ENCODE measurements at places on chromosomes 16 and 17. TPM values are rescaled to one million over a fixed set of nuclear protein-coding genes. Genes with fewer than 3 reads are reported as not detected.

- no peak overlapping the region for H3K4me3 ChIP-seq
- peaks cover 2% of the 10 kb centered on the region for H3K4me1 ChIP-seq
- H3K27me3 ChIP-seq, result no peaks in the 10 kb centered on the region
- peaks cover 13% of the 10 kb centered on the region for H3K36me3 ChIP-seq
- H3K27ac ChIP-seq, result no peak overlapping the region
Measured at GRCh38 chr16:88030498-88030897, 79.3 kb downstream of the BANP start.

- no peaks in the 10 kb centered on the region for H3K36me3 ChIP-seq
- H3K27me3 ChIP-seq, result no peaks in the 10 kb centered on the region
- no peak for DNase-seq
- H3K4me3 ChIP-seq, result no peak overlapping the region
- peaks cover 8% of the 10 kb centered on the region for H3K4me1 ChIP-seq
- H3K27ac ChIP-seq, result no peak overlapping the region
Measured at GRCh38 chr16:1272453-1273198, 16.8 kb downstream of the TPSD1 start.

DNA sequence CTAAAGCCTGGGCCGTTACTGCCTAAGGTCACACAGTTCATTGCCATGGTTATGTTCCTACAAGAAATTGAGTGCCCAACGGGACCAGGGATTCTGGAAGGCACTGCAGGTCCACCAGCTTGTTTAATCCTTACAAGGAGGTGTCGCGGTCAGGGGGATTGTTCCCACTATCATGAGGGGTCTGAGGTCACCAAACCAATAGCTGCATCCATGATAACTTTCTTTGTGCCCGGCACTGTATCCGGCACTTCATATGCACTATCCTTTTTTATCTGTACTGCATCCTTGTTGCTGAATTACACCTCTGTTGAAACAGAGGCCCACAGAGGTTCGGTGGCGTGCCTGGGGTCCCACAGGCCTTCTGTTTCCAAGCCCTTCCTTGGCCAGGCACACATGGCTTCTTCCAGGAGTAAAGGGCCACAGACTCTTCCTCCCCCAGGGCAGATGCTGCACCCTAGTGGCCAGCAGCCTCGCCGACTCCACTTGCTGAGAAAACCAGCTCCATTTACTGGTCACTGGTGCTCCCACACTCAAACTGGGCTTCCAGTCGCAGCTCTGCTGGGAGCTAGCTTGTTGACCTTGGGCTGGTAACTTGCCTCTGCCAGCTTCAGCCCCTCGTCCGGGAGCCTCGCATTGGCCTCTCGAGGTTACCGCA, 82.0 kb upstream of the PLCG2 start:
- no peaks in the 10 kb centered on the region for H3K27me3 ChIP-seq
- peak overlapping the region; percentile 28 for H3K27ac ChIP-seq

DNA sequence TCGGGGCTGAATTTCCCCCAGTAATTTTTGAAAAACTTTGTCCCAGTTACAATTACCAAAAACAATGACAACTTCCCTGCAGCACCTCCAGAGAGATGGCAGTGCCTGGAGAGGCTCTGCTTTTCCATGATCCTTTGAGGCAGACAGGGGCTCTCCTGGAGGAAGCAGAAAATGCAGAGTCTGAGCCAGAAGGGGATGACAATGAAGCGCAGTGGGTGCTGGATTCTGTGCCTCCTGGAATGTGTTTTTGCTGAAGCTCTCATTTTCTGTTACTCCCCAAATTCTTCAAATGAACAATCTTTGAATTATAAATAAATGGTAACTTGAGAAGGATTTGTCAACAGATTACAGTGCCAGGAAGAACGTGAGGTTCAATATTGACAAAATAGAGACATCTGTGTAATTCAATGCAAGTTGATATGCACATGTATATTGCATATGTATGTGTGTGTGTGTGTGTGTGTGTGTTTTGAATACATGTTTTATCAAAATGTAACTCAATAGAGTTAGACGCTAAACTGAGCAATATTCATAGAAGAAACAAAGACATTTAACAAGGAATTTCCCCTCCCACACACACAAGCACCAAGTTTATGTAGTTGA, 9.7 kb upstream of the RUSF1 start:
- DNase-seq, result no peak
- H3K4me1 ChIP-seq, result no peaks in the 10 kb centered on the region
- H3K27me3 ChIP-seq, result no peaks in the 10 kb centered on the region
- no peak overlapping the region for H3K4me3 ChIP-seq
- H3K36me3 ChIP-seq, result no peaks in the 10 kb centered on the region
- H3K27ac ChIP-seq, result no peak overlapping the region

DNA sequence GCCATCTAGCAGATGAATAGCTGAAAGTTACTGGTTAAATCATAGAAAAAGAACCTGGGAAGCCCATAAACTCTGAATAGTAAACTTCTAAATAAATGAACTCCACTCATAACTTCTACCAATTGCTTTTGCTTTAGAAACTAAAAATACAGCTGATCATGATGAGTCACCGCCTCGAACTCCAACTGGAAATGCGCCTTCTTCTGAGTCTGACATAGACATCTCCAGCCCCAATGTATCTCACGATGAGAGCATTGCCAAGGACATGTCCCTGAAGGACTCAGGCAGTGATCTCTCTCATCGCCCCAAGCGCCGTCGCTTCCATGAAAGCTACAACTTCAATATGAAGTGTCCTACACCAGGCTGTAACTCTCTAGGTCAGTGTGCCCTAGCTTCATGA, 9.7 kb downstream of the KAT7 start:
- H3K27ac ChIP-seq, result peak overlapping the region; percentile 3
- H3K4me1 ChIP-seq, result peaks cover 43% of the 10 kb centered on the region
- no peak for DNase-seq
- no peaks in the 10 kb centered on the region for H3K36me3 ChIP-seq
- H3K27me3 ChIP-seq, result no peaks in the 10 kb centered on the region
- H3K4me3 ChIP-seq, result no peak overlapping the region

- H3K27me3 ChIP-seq, result no peaks in the 10 kb centered on the region
- no peak for DNase-seq
- H3K36me3 ChIP-seq, result no peaks in the 10 kb centered on the region
- no peak overlapping the region for H3K4me3 ChIP-seq
- no peaks in the 10 kb centered on the region for H3K4me1 ChIP-seq
Measured at GRCh38 chr17:78583091-78583490, 5.9 kb upstream of the DNAH17 start.

The HOXB9 gene
- not detected for total RNA-seq

GRCh38 chr17:35210741-35211140, 16.5 kb upstream of the SLC35G3 start:
- no peak for DNase-seq
- H3K36me3 ChIP-seq, result no peaks in the 10 kb centered on the region
- H3K4me1 ChIP-seq, result peaks cover 6% of the 10 kb centered on the region
- no peak overlapping the region for H3K4me3 ChIP-seq

DNA sequence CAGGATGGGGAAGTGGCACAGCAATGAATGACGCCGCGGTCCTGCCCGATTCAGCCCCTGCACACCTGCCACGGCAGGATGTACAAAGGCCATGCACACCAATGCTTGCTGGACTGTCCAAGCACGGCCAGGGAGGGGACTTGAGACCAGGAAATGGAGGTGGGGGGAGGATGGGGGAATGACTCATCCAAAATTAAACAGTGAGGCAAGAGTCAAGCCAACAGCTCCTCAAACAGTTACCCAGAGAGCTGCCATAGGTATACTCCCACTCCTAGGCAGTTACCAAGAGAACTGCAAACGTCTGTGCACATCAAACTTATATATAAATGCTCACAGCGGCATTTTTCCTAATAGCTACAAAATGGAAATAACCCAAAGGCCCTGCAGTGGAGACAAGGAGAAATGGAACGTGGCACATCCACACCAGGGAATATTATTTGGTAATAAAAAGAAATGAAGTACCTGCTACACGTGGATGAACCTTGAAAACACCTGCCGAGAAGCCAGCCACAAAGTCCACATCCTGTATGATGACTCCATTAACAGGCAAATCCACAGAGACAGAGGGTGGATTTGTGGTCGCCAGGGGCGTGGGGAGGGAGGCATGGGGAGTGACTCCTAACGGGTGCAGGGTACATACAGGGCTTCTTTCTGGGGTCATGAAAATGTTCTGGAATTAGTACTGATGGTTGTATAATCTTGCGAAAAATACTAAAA, 54.1 kb downstream of the VAC14 start:
- peaks cover 6% of the 10 kb centered on the region for H3K36me3 ChIP-seq
- no peak overlapping the region for H3K4me3 ChIP-seq
- peaks cover 70% of the 10 kb centered on the region for H3K4me1 ChIP-seq
- peak overlapping the region; percentile 81 for H3K27ac ChIP-seq
- no peaks in the 10 kb centered on the region for H3K27me3 ChIP-seq

- no peaks in the 10 kb centered on the region for H3K36me3 ChIP-seq
- no peak overlapping the region for H3K4me3 ChIP-seq
- no peaks in the 10 kb centered on the region for H3K4me1 ChIP-seq
- H3K27ac ChIP-seq, result no peak overlapping the region
Measured at GRCh38 chr16:14608111-14608566, 21.9 kb downstream of the PARN start.

The TBC1D3E gene
- not detected for total RNA-seq

DNA sequence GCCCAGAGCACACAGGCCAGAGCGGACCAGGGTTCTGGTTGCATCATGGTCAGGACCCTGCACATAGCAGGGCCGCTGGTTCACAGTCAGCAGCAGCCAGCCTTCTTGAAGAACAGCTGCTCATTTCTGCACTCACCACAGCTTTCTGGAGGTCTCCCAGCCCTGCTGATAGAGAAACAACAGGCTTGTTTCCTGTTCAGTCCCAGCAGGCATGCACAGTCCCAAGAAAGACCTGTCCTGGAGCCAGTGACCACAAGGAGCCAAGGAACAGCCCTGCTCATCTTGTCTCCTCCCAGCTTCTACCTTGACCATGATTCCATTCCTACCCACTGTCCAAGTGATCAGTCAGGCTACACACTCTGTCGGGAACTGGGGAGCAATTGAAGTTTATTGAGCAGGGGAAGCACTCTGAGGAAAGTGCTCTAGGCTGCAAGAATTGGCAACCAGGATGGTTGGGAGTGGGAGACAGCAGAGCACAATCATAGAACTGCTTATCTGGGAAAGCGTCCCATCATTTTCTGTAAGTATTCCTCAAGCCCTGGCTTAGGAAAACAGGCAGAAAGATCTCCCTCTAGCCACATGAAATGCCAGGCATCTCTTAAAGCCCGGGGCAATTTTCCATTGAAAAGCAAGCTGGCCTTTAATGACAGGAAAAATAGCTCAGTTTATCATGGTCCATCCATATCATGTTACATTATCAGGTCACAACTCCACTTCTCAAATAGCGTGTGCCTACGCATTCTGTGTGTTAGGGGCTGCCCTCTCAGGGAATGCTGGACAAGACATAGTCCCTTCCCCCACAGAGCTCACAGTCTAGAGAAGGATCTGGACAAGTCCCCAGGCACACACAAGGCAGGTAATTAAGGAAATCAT, 155.4 kb upstream of the FOXF1 start:
- no peaks in the 10 kb centered on the region for H3K4me1 ChIP-seq
- H3K4me3 ChIP-seq, result no peak overlapping the region
- H3K36me3 ChIP-seq, result no peaks in the 10 kb centered on the region
- DNase-seq, result no peak

- H3K4me1 ChIP-seq, result peaks cover 4% of the 10 kb centered on the region
- no peaks in the 10 kb centered on the region for H3K27me3 ChIP-seq
- H3K4me3 ChIP-seq, result no peak overlapping the region
Measured at GRCh38 chr16:49497466-49497865, 123.9 kb downstream of the C16orf78 start.

The NBR1 gene
- 58.9 TPM for total RNA-seq

GRCh38 chr16:677316-678190, 2.1 kb downstream of the RHBDL1 start:
- H3K27me3 ChIP-seq, result no peaks in the 10 kb centered on the region
- no peak overlapping the region for H3K27ac ChIP-seq
- DNase-seq, result no peak
- H3K36me3 ChIP-seq, result peaks cover 21% of the 10 kb centered on the region
- no peak overlapping the region for H3K4me3 ChIP-seq

GRCh38 chr16:79062821-79063220, 537.7 kb downstream of the MAF start:
- H3K4me3 ChIP-seq, result no peak overlapping the region
- H3K27me3 ChIP-seq, result no peaks in the 10 kb centered on the region
- no peak overlapping the region for H3K27ac ChIP-seq

- no peak overlapping the region for H3K4me3 ChIP-seq
- H3K27ac ChIP-seq, result no peak overlapping the region
- no peak for DNase-seq
- H3K36me3 ChIP-seq, result no peaks in the 10 kb centered on the region
- H3K27me3 ChIP-seq, result no peaks in the 10 kb centered on the region
Measured at GRCh38 chr17:31802502-31802901, 56.5 kb downstream of the COPRS start.

- H3K27ac ChIP-seq, result no peak overlapping the region
- no peak for DNase-seq
- no peak overlapping the region for H3K4me3 ChIP-seq
- H3K4me1 ChIP-seq, result peaks cover 24% of the 10 kb centered on the region
Measured at GRCh38 chr16:30060346-30060745, 5.2 kb upstream of the ALDOA start.

GRCh38 chr17:309361-309888, 43.2 kb downstream of the RPH3AL start:
- no peak overlapping the region for H3K4me3 ChIP-seq
- DNase-seq, result no peak
- peaks cover 11% of the 10 kb centered on the region for H3K4me1 ChIP-seq

- no peaks in the 10 kb centered on the region for H3K27me3 ChIP-seq
- H3K27ac ChIP-seq, result no peak overlapping the region
- DNase-seq, result no peak
Measured at GRCh38 chr17:46200197-46200596, 7.0 kb upstream of the KANSL1 start.

The CCL1 gene
- total RNA-seq, result not detected

DNA sequence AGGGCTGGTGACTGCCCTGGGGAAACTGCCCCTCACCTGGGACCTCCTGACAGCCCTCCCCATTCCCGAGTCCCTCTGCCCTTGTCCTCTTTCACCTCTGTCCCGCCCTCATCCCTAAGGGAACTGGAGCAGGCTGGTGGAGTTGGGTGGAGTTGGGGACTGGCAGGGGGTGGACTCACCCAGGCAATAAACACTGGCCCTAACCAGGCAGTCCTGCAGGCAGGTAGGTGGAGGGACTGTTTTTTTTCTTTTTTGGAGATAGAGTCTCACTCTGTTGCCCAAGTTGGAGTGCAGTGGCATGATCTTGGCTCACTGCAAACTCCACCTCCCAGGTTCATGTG, 11.7 kb downstream of the GCGR start:
- no peak for DNase-seq
- H3K36me3 ChIP-seq, result no peaks in the 10 kb centered on the region
- H3K4me3 ChIP-seq, result no peak overlapping the region
- H3K27me3 ChIP-seq, result no peaks in the 10 kb centered on the region
- no peaks in the 10 kb centered on the region for H3K4me1 ChIP-seq
- H3K27ac ChIP-seq, result no peak overlapping the region

GRCh38 chr17:48728232-48729231, at the start of gene HOXB13:
HOXB13 (minus strand) TSS chr17:48728750; CDS start chr17:48728593, 157 bp downstream.
- peaks cover 41% of the 10 kb centered on the region for H3K4me1 ChIP-seq
- peak within 1 kb of the TSS; percentile 82 for H3K27ac ChIP-seq
- peak within 1 kb of the TSS; percentile 38 for H3K4me3 ChIP-seq
- no peaks in the 10 kb centered on the region for H3K36me3 ChIP-seq
- no peak for DNase-seq

- no peaks in the 10 kb centered on the region for H3K36me3 ChIP-seq
- peak overlapping the region; percentile 92 for H3K27ac ChIP-seq
- no peak for DNase-seq
- H3K4me1 ChIP-seq, result peaks cover 22% of the 10 kb centered on the region
- H3K4me3 ChIP-seq, result peak overlapping the region; percentile 96
- no peaks in the 10 kb centered on the region for H3K27me3 ChIP-seq
Measured at GRCh38 chr16:4624827-4625559, 367 bp downstream of the MGRN1 start.
